ENCODE measurements at places on chromosomes 1 and 21. TPM values are rescaled to one million over a fixed set of nuclear protein-coding genes. Genes with fewer than 3 reads are reported as not detected.

PDZK1IP1 gene
- total RNA-seq = 0.68 TPM

RXRG gene
- total RNA-seq = not detected

LCE2D gene
- not detected for total RNA-seq

C1orf105 gene
- total RNA-seq = not detected

Measured in nasal cavity respiratory epithelium epithelial cell of viscerocranial mucosa (primary cell).